Neuronal stem cell (in vitro differentiated cells): ENCODE measurements at places on chromosomes 7 and 10.

DNA sequence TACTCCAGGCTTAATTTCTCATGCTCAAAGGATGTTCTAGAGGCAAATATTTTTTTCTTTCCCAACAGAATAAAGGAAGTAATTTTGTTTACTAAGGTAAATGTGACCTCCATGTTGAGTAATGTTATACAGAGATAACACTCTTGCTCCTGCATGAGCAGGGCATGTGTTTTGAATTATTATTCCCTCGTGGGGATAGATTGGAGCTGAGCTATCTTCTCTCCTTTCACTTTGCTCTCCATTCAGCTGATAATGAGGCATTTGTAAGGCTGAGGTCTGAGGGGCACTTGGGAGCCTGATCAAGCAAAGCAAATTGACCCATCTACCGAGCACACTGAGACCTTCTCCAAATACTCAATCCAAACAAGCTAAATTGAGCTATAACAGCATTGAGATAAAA lies 50.7 kb upstream of the GHITM start:
- DNase-seq: no peak

DNA sequence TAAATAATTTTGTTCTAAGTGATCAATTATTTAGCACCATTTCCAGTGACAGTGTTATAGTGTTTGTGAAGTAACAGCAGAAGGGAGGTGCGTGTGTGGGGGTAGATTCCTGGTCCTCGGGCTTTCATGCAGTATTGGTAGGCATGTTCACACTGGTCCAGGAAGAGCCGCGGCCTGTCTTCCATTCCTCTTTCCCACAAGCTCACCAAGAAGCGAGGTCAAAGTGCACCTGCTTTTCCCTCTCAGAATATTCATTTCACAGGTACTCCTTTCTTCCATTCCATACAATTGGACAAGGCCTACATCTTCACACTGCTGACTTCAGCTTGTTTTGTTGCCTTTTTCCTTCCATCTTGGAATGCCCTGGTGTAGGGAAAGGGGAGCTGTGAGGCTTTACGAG lies 151.8 kb upstream of the CELF2 start:
- no peak for DNase-seq

DNA sequence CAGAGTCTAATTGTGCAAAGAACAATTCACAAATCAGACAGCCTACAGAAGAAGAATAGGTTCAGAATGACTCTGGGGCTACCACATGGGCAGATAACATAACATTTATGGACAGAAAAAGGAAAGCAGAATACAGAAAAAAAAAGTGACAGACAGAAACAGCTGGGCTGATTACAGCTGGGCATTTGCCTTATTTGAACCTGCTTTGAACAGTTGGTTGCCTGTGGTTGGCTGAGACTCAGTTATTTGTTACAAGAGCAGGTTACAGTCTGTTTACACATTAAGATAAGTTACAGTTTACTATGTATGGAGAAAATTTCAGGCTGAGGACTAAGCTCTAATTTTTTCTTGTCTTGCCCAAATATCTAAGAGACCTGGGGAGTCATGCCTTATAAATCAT lies 327.2 kb downstream of the GALNT17 start:
- DNase-seq: no peak

DNA sequence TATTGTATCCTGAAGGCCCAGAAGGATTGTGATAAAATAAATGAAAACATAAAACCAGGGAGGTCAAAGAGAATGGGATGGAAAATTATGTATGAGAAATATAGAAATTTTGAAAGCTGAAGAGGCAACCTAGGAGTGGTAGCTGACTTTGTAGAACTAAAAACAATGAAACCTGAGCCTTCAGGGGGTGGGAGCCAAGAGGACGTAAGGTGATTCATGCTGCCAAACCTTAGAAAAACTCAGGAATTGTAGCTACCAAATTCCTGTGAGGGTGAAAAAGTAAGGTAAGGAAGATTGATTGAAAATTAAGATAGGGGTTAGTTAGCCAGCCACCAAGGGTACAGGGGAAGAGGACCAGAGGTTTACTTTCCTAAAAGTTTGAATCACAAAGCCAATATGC lies 213.2 kb downstream of the KCND2 start:
- no peak for DNase-seq

- no peak for DNase-seq
Measured at GRCh38 chr7:105800442-105800841, 76.0 kb downstream of the ATXN7L1 start.

DNA sequence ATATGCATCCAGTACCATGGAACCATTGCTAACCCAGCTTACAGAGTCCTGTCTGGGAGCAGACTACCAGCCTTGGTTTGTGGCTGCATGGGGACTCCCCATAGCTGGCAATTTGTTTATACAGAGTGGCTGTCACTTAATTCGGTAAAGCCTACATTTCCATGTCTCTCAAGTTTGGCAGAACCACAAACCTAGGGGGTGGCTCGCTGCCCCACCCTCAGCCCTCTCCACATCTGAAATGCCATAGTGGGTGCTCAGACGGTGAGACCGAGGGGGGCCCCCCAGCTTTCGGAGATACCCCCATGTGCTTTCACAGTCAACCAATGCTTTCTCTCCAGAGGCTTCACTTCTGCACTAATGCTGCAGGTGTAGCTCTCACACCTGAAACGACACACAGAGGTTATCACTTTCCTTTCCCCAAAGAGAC lies 75.5 kb upstream of the KAT6B start:
- DNase-seq: no peak

GRCh38 chr7:4470246-4470645 lies 211.8 kb upstream of the FOXK1 start:
- no peak for DNase-seq

GRCh38 chr10:3339531-3339950 lies 167.0 kb upstream of the PITRM1 start:
- no peak for DNase-seq

DNA sequence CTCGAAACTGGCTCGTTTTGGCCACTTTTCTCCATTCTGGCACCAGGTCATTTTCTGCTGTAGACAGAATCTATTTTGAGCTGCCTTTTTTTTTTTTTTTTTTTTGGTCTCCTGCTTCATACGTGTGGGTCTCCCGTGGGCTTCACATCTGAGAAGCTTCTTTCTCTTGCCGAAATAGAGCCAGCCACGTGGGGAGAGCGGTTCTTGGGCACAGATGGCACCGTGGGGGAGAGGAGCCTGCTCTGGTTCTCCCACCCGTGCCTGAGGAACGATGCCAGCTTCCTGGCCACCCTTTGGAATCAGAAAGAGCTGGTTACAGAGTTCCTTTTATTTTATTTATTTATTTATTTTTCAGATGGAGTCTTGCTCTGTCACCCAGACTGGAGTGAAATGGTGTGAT lies 48.7 kb upstream of the OCM2 start:
- DNase-seq: no peak

- DNase-seq: no peak
Measured at GRCh38 chr7:5083311-5083711, 37.7 kb downstream of the RBAK start.

- DNase-seq: no peak
Measured at GRCh38 chr10:66783316-66783715, 142.5 kb upstream of the LRRTM3 start.

- no peak for DNase-seq
Measured at GRCh38 chr10:14571866-14572507, 202.7 kb downstream of the FAM107B start.

DNA sequence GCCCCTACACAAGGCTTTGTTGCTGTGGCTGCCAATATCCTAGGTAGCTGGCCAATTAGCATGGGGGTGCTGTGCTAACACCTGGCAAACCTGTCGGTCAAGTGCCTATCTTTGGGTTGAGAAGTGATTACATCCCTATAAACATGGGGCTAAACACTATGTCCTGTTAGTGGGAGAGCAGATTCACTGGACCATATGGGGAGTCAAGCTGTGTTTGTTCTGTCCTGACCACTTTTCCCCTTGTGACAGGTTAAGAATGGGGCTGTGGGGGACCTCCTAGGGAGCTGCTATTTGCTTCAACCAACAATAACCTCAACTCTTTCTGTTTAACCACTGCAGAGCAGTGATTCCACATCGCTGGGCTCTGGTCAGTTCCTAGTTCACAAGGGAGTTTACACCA lies 151.5 kb upstream of the AOAH start:
- DNase-seq: peak; percentile 21

DNA sequence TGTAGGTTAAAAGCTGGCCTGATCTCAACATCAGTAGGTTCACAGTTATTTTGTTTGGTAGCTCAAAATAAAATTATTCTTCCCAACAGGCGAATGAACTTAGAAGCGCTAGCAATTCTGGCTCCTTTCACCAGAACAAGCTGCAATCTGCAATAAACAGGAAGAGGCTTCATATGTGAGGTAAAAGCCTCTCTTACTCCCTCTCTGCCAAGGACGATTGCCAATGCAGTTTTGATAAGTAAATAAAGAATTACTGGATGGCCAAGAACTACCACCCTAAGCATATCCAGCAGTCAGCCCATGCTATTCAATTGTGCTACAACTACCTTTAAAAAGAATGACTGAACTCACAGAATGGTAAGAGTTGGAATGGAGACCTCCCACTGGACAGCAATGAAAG lies 150.0 kb upstream of the LAMB4 start:
- DNase-seq: no peak

DNA sequence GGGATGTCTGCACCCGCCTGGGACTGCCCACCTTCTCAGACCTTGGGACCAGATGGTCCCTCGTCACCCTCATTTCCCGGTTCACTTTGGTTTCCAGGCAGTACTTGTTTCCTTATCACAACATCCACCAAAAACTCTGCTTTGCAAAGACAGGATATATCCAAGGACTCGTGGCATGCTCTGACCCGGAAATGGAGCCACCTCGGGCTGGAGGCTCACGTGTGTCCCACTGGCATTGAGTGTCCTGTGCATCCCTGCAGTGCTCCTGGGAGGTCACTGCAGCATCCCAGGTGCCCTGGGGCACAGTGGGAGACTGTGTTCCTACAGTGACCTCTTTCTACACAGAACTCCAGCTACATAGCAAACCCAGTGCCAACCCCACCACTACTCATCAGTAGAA lies 611.9 kb upstream of the FOXK1 start:
- no peak for DNase-seq

DNA sequence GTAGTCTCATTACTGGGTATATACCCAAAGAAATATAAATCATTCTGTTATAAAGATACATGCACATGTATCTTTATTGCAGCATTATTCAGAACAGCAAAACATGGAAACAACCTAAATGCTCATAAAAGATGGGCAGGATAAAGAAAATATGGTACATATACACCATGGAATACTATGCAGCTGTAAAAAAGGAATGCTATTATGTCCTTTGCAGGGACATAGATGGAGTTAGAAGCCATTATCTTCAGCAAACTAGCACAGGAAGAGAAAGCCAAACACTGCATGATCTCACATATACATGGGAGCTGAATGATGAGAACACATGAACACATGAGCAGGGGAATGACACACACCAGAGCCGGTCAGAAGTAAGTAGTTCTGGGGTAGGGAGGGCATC lies 297.4 kb upstream of the GLI3 start:
- DNase-seq: no peak

DNA sequence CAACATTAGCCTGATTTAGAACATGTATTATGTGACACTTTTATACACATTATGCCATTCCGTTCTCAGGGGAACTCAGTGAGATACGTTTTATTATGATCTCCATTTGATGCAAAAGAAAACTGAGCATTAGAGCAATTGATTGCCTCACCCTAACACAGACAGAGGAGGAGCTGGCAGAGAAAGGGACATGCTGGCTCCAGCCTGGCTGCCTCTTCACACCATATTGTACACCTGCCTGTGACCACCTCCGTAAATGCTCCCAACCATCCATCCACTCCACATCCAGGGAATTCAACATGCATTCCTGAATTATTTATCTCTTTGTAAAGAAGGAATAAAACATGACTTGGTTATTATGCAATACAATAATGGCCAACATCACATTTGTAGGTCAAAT lies 195.0 kb upstream of the STK17A start:
- DNase-seq: no peak

- no peak for DNase-seq
Measured at GRCh38 chr10:1115607-1115955, 59.4 kb downstream of the WDR37 start.

- no peak for DNase-seq
Measured at GRCh38 chr7:85130702-85131101, 56.2 kb downstream of the SEMA3D start.

GRCh38 chr10:32340596-32341180 lies 6.3 kb downstream of the EPC1 start:
- no peak for DNase-seq
